HT1080 (cell line): ENCODE measurements at places on chromosomes 1 and 21. TPM values are rescaled to one million over a fixed set of nuclear protein-coding genes. Genes with fewer than 3 reads are reported as not detected.

- DNase-seq, result no peak
Measured at GRCh38 chr1:159012495-159012894, 2.8 kb downstream of the IFI16 start.

DNA sequence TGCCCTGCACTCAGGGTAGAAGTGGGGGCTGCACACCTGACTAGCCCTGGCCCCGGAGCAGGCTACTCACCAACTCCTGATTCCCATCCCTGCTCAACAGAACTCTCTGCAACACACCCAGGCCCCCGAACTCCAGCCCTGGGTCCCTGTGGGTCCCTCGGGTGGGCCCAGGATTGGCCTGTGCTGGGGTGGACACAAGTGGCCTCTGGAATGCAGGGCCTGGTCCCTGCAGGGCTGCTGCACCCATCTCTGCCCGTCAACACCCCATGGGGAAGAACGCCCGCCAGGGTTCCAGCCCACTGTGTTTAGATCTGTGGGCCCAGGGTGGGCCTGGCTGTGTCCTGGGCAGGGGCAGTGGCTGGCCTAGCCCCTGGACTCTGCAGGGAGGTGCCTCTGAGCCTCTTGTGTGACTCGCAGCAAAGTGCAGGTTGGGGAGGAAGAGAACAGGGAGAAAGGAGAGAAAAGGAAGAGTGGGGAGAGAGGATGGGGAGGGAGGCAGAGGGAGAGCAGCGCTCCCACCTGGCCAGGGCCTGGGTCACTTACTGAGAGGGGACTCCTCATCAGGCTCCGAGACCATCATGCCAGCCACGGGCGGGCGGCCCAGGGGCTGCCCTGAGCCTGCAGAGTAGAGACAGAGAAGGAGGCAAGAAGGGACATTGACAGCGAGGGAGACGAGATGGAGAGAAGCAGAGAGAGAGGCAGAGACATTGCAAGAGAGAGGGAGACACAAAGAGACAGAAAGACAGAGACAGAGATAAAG lies 43.9 kb downstream of the HSPG2 start:
- no peak for DNase-seq

DNA sequence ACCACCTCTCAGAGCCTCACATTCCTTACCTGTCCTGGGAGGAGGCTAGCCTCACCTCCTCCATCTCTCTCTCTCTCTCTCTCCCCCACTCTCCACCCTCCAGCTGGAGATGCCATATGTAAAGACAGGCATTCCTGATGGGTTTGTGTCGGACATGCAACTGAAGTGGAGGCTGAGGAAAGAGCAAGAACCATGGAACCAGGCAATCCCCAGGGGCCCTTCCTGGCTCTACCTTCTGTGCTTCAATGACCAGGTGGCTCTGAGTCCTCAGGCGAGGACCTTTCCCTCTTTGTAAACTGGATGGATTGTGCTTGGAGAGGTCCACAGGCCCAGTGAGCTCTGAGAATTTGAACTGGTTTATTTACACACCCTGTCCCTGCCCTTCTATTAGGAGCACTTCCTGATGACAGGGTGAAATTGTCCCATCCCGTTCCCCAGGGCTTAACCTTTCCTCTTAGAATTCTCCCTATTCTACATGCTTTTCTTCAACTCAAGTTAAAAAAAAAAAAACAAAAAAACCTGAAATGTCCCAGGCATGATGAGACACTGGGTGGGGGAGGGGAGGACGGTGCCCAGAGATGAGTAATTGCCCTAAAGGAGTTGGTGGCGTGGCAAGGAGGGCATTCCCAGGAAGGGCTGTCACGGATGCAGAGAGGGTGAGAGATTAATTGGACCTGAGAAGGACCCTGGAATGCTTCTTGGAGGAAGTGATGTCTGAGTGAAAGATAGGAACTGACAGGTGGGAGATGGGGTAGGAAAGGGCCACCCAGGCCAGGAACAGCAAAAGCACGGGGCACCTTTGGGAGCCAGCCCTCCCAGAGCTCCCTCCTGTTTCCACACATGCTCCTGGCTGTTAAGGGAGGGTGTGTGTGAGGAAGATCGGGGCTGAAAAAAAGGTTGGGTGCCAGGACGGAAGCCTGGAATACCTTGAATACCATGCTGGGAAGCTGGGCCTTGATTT lies 50.2 kb upstream of the WASF2 start:
- DNase-seq, result peak; percentile 95

GRCh38 chr1:217469983-217470382 lies 160.9 kb downstream of the GPATCH2 start:
- DNase-seq, result no peak

- no peak for DNase-seq
Measured at GRCh38 chr1:215151841-215152549, 69.5 kb downstream of the KCNK2 start.

GRCh38 chr21:15839026-15839425 lies 109.2 kb downstream of the USP25 start:
- no peak for DNase-seq

DNA sequence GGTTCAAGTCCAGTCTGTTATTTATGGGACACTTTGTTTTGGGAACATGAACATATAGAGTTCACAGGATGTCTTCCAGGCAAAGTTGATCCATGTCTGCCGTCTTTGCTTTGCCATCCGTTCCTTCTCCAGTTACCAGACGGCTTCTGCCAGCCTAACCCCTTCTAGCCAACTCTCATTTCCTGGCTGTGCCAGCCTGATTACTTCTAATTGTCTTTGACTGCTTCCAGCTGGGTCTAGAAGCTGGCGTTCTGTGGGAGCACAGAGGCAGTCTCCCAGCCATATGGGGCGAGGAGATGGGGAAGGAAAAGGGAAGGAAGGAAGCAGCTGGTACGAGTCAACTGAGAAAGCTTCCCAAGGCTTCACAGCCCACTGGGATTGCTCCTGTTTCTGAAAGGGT lies 3.1 kb upstream of the HUNK start:
- no peak for DNase-seq

- no peak for DNase-seq
Measured at GRCh38 chr1:20846461-20847374, 59.6 kb upstream of the HP1BP3 start.

- DNase-seq, result no peak
Measured at GRCh38 chr1:200883118-200883517, 10.3 kb downstream of the GPR25 start.

- DNase-seq, result peak; percentile 86
Measured at GRCh38 chr1:156684227-156684782, 7.1 kb upstream of the NES start.

DNA sequence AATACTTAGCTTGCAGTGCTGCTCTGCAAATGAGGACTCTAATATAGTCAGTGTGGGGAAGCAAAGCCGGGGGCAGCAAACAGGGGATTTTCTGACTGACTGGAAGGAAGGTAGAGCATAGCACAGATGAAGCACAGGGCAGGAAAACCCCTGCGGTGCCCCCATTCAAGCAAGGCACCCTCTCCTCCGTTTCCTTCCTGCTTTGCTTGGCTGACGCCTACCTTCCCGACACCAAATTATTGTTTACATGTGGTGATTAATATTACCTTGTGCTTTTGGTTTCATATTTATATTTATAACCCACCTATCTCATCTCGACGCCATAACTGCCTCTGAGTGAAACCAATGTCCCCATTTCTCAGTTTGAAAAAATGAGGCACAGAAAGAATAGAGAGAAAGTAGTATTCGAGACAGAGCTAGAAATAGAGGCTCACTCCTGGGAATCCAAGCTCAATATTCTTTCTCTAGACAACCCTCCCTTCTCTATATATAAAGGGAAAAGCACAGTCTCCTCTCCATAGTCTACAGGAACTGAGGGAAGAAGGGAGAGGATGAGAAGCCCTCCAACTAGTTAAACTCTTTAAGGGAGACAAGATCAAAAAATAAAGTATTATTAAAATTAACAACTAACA lies 41.3 kb downstream of the PIK3C2B start:
- DNase-seq, result no peak

DNA sequence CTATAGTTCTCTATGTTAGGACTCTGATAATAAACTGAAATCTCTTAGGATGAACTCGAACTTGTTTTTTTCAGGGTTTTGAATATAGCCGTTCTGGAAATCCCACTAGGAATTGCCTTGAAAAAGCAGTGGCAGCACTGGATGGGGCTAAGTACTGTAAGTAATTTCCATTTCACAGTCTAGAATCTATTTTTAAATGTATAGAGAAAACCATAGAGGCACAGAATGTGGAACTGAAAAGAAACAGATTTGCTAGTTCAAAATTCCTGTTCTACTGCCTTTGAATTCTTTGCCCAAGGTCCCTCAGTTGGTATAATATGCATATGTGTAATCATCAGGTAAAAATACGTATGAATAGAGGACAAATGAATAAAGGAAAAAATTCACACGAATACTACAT lies 4.8 kb downstream of the CTH start:
- no peak for DNase-seq

DNA sequence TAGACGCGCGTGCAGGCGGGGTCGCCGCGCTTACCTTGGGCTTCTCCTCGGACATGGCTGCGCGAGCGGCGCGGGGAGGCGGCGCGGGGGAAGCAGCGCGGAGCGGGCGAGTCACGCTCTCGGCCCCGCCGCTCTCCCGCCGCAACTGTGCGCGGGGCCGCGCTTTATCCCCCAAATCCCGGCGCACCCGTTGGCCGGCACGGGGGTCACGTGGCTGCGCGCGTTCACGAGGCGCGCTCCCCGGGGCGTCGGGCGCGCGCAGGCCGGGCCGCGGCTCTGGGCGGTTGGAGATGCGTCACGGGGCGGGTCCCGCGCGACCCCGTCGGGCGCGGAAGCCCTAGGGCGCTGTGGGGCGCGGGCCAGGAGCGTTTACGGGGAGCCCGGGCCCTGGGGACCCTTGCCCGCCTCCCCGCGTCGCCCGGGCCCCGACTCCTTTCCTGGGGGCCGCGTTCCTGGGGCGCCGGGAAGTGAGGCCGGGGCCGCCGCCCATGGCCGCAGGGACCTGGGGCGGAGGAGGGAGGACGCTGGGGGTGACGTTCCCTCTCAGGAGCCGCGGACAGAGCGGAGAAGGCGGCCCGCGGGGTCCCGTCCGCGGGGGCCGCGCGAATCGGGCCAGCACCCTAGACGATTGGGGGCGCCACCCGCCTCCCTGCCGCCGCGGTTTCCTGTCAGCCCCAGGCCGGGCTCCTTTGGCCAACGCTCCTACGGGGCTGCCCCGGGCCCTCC lies at the start of gene SUMO3:
TSS of gene SUMO3 (minus strand) at position 149 of the 726 bp plus-strand sequence. CDS start at position 55, 94 bp downstream.
- peak; percentile 69 for DNase-seq

GRCh38 chr1:98468111-98468717 lies 193.3 kb upstream of the SNX7 start:
- peak; percentile 52 for DNase-seq

Gene S100B
- total RNA-seq, result not detected in 2 replicates

Gene ZNF593OS
- not detected in 2 replicates for total RNA-seq

Gene S100A3
- 9.6 and 14.4 TPM in 2 replicates for total RNA-seq

Gene RXFP4
- total RNA-seq, result 0.55 TPM in 1 of 2 replicates, not detected in the other

Gene MAP3K21
- total RNA-seq, result 6.1 and 6.4 TPM in 2 replicates

Gene TESK2
- 0.71 and 0.73 TPM in 2 replicates for total RNA-seq

Gene SAMSN1
- not detected in 2 replicates for total RNA-seq
